Stimulated activated CD4-positive, alpha-beta T cell treated with anti-CD3 and anti-CD28 coated beads, Interleukin-12 subunit alpha, Interleukin-12 subunit beta, amount 100 ng/mL, for 24 hours (primary cell): ENCODE measurements at places on chromosomes 3 and 15.

DNA sequence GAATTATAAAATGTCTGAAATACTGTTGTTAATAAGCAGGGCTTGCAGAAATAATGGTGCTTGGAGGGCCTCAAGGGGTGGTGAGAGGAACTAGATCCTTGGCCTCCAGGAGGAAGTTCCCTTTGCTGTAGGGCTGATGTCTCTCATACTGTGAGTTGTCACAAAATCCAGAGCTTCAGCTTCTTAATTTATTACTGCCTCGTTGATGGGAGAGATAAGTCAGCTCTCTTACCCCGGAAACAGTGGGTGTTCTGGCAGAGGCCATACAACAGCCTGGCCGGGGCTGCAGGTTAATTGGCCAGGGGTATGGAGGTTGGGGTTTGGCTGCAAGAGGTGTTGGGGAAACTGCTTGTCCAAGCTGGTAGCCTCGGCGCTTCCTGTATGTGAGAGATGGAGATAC, 15.5 kb downstream of the MAPKAPK3 start:
- DNase-seq = no peak

GRCh38 chr15:67307156-67307555, 52.6 kb downstream of the IQCH start:
- DNase-seq = no peak

DNA sequence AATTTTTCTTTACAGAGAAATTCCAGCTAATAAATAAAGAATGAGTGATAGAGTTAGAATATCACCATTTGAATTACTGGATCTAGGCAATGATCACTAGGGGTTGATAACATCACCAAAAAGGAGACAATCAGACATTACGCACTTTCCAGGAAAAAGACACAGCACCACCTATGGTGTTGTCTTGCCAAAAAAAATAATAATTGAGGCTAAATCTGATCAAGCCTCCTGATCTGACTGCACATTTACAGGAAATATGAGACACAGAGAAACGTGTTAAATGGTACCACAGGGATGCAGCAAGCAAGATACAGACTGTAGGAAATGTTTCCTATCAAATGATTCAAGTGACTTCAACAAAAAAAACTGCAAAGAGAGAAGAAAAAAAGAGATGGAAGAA, 92.8 kb downstream of the EOMES start:
- DNase-seq = no peak

DNA sequence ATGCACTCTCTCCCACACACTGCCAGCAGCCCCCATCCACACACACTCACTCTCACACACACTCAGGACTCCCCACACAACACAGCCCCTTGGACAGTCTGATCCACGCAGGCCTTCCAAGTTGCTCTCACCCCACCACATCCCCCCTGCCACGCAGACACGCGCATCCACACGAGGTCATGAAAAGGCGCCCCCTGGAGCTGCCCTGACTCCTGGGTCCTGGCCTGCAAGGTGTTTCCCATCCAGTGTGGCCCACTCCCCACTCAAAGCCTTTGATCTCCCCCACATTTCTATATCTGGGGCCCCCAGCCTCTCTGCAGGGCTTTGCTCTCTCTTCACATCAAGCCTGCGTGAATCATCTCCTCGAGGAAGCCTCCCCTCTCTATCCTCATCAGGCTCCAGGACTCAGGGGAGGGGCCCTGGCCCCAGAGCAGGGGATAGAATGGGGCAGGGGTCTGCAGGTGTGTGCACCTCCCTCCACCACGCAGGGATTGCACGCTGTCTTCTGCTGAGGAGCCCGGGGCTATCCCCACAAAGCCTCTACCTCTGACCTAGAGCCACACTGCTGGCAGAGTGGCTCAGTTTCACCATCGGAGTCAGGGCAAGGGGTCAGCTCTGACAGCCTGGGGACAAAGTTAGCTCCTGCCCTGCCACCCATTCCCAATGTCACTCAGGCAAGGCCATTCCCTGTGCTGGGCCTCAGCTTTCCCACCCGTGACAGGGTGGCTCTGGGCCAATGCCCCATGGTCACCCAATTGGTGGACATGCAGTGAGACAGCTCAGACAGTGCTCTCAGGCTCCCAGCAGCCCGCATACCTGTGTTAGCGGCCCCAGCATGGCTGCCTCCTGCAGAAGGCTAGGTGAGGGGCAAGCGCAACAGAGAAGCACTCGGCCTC, 6.4 kb downstream of the MYL3 start:
- DNase-seq = no peak

GRCh38 chr15:79008659-79009058, 63.8 kb upstream of the CTSH start:
- no peak for DNase-seq
